Activated T-cell treated with anti-CD3 and anti-CD28 coated beads, Interleukin-2, amount 50 U/mL, for 4 hours (primary cell): ENCODE measurements at places on chromosomes 13 and 19. TPM values are rescaled to one million over a fixed set of nuclear protein-coding genes. Genes with fewer than 3 reads are reported as not detected.

DNA sequence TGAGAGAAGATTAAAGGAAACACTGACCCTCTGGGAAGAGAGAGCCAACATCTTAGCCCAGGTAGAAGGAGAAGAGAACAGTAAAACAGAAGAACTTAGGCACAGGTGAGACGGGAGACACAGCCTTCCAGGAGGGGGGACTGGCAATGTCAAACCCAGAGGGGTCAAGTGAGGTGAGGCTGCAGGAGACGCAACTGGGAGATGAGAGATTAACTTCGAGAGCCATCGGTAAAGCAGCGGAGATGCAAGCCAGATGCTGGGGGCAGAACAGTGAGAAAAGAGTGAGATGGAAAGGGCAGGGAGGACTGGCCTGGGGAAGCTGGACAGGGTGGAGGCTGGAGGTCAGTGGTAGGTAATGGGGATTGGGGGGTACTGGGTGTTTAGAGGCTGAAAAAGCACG is 5.2 kb downstream of the INSR start:
- no peak for DNase-seq

PTPRH gene
- total RNA-seq: 0.11 TPM

ZNF100 gene
- 16.5 TPM for total RNA-seq

FREM2 gene
- 0.03 TPM for total RNA-seq

- no peak for DNase-seq
Measured at GRCh38 chr13:40910324-40911050, 108.6 kb downstream of the ELF1 start.

DNA sequence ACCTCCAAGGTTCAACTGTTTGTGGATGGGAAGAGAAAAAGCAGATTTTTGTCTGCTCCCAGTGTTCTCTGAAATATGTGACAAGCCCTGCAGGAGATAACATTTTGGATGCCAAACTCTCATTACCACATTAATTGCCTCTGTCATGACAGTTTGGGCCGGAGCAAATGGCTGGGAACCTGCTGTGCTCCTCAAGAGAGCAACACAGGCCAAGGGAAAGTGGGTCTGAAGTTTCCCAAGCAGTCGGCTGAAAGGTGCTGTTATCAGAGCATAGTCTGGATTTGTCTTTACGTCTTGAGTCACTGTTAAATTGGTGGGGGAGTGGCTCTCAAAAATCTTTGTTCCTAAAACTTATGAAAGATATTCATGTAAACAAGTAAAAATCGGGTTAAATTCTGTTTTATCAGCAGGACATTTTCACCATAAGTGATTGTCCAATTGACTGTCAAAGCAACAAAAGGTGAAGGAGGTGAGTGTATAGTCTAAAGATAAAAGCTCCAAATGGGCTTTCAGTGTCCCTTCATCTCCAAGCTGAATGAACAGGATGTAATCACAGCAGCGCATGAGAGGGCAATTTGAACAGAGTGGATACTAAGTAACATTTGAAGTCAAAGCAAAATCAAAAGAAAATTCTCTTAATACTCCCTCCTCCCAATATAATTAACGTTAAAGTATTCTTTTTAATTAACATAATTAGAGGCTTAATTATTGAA is 844.8 kb downstream of the PCDH17 start:
- no peak for DNase-seq

DNA sequence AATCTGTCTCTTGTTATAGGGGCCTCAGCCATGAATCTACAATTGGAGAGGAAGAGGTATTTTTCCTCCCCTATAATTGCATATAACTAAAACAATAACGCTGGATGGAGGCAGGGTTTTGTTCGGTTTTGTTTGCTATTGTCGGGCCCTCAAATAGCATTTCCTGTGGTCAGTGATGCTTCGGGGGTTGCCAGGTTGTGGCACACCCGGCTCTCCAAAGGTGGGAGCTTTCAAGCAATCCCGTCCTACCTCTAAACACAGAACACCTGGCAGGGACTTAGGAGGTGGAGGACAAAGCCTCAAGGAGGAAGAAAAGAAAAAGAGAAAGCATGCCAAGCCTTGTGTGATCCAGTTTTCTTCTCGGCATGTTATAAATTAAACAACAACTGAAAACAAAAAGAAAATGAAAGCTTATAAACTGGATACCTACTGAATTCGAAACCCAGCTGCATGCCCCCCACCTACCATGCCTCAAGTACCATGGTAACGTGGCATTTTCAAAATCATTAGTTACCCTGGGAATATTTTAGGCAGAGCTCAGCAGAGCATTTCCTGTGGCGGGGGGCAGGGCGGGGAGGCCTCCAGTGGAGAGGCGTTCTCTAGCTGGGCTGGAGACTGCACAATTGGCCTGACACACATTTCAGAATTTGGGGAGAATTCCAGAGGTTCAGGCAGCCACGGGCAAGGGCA is 213.8 kb downstream of the DCLK1 start:
- no peak for DNase-seq

DNA sequence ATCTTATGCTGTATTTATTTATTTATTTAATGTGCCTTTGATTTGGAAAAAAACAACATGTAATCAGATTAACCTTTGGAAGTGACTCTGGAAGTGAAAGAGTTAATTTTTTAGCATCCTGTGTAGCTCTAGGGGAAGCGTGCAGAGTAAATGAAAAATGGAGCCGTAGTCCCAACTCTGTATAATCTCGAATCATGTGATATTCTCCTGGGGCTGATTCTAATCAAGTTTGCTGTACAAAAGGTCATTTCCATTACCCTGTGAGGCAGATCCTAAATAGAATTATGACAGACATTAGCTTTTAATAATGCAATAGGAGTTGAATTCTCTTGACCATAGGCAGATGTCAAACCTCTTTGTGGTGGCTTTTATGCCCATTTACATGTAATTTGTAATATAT is 238.6 kb upstream of the CSNK1A1L start:
- DNase-seq: no peak

DNA sequence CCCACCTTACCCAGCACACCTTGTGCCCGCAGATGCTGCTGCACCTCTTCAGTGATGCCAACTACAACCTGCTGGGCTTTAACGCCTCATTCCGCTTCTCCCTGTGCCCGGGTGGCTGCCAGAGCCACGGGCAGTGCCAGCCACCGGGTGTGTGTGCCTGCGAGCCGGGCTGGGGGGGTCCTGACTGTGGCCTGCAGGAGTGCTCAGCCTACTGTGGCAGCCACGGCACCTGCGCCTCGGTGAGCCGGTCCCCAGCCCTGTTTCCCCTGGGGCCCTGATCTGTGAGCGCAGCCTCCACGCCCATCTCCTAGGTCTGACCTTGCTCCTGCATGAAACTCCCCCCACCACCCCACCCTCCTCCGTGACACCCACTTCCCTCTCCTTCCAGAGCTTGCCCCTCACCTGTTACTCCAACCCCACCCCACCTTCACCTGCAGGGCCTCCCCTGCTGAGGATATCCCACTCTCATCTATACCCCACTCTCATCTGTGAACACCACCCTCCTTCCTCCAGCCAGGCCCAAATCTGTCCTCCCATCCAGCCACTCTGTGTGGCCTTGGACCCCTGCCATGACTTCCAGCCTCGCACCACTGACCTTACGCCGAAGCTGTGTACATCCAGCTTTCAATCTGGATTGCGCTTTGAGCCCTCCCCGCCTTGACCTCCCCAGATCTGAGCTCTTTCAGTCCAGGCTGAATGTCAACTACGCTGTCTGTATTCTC is 8.7 kb downstream of the MEGF8 start:
- no peak for DNase-seq

GGACT gene
- total RNA-seq: 4.1 TPM

C5AR1 gene
- total RNA-seq: 0.68 TPM

DNA sequence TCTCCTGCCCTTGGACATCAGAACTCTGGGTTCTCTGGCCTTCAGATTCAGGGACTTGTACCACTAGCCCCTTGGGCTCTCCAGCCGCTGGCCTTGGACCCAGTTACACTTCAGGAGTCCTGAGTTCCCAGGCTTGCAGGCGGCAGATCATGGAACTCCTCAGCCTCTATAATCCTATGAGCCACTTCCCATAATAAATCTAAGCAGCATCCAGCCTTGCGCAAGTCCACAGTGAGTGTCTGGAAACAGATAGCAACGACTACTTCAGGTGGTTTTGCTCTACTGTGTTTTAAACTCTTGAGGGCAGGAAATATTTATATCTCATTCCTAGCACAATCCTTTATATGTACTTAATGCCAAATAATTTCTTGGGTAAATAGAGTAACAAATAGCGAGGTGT is 92.3 kb downstream of the COL4A1 start:
- no peak for DNase-seq

DNA sequence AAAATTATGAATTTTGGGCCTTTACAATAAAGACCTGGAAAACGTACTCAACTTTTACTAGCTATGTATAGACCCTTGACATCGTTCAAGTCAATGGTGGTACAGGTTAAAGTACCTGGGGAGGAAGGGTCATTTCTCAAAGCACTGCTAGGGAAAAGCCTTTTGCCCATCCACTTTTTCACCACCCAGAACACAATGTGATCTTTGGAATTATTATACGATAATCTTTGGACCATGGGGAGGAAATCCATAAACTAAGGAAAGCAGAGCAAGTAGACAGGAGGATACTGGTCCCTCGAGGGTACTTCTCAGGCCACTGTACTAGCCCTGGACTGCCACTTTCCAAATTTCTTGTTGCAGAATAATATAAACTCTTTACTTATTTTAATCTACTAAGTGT is 39.5 kb downstream of the UBL3 start:
- no peak for DNase-seq
